ENCODE measurements at places on chromosomes 5 and 9.

DNA sequence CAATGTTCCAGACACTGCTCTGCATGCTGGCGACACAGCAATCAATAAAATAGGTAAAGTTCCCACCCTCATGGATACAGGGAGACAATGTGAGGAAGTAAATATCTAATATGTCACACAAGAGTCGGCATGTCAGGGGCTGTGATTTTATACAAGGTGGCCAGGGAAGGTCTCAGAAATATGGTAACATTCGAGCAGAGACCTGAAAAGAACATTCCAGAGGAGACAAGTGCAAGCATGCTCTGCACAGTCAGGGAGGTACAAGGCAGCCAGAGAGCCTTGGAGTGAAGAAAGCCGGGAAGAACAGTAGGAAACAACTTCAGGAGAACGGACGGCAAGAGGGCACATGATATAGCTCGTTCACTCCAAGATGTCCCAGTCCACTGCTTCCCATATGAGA, 89.2 kb upstream of the ZNF462 start:
- no peak for DNase-seq

DNA sequence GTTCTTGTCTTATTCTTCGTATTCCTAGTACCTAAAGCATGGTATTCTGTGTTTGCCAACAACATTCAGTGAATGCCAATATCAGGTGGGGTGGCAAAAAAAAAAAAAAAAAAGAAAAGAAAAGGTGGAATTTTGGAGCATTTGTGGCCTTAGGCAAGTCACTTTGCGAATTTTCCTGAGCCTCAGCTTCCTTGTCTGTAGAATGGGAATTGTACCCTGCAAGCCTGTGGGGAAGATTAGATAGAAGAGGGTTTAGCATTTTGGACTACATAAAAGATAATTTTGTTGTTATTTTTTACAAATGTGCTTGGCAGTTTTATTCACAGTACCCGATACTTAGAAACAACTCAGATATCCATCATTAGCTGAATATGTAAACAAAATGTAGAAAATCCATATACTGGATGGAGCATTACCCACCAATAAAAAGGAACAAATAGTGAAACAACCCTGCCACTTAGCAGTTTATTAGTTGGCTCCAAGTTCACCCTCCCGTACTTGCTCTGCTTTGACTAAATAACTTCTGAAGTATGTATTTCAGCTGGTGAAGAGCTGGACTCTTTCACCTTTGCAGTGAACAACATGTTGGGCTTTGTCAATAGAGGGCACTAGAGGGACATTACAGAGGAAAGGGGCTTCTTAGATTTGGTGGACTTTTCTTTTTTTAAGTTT, 13.6 kb downstream of the UBE2D2 start:
- no peak for DNase-seq

DNA sequence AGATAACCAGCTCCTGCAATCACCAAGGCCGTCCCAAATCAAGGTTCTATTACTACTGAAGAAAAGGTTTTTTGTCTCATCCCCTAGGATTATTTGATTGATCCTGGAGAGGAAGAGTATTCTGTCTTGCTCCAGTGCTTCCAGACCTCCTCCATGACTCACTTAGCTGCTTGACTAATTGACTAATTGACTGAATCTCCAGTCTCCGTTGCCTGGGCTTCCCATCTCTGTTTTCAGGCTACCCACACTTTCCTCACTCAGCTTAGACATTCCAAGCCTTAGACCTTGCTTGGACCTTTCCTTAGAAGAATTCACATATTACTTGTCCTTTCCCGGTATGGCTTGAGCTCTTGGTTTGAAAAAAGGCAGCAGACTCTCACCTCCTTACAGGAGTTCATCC, 60.6 kb downstream of the FRMD3 start:
- DNase-seq: no peak

- DNase-seq: no peak
Observed at GRCh38 chr5:78638973-78639669, 9.5 kb downstream of the LHFPL2 start.

DNA sequence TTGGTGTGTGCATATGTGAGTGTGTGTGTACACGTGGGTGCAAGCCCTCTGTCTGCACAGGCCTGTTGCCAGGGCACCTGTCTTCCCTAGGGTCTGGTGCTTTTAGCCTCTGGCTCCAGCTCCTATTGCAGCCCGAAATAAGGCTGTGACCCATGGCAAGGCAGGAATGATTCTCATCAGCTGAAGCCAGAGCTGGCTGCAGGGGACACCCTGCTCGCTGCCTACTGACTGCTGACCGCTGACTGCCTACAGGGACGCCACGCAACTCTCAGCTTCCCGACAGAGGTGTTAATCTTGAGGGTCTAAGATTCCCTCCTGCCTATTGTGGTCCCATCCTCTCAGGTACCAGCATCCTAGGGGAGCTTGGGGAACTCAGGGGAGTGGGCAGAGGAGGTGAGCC, at the start of gene MYOZ3:
MYOZ3 (plus strand) TSS at position 166 of the 400 bp plus-strand sequence. CDS start 1,691 bp downstream, outside the sequence.
- DNase-seq: no peak

- DNase-seq: no peak
Observed at GRCh38 chr9:135241381-135242048, 154.0 kb downstream of the OLFM1 start.

DNA sequence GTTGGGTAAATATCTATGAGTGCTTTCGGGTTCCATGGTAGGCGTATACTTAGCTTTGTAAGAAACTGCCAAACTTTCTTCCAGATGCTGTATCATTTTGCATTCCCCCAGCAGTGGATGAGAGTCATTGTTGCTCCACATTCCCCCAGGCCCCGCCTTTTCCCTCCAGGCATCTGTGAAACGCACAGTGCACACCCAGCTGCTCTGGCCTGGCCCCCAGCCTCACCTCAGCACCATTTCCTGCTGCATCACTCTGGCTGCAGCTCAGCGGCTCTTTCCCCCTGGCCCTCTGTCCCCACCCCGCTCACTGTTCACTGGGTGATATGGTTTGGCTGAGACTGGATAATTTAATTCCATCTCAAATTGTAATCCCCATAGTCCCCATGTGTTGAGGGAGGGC, 76.6 kb upstream of the SPTLC1 start:
- DNase-seq: no peak

DNA sequence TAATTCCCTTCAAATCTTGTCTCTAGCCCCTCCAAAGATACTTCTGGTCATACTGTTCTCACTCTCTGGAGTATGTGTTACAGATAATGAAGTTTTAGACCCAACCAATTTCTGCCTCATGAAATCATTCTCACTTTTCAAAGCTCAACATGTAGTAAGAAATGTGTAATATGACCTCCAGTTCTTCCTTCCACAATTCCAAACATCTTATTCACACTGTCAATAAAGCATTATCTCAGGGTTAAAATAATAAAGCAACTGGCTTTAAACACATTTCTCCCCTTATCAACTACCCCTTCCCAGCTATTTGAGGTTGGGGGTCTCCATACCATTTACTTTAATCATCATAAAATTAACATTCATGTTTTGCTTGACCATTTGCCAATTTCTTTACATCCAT, 654.1 kb downstream of the RAB3C start:
- DNase-seq: no peak

DNA sequence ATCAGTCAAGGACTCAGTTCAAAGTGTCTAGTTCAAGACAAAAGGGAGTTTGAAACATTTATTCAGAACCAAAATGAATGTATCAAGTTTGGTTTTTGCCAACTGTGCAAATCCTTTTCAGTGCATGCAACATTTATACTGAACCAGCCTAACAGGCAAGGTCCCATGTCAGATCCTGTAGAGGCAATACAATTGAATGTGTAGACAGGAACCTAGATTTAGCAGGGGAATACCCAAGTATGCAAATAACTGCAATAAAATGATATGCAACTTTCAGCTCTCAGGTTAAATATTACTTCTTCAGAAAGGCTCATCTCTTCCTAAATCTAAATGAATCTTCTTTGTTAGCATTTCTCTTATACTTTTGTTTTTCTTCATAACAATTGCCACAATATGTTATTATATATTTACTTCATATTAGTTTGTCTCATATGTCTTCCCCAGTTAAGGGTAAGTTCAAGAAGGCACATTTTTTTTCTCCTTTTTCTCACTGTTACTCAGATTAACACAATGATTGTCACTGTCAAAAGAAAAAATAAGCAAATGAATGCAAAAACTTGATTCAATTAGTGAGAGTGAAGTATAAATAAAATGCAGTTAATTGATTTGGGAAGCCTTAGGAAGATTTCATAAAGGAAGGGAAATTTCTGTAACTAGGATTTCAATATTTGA, 163.9 kb upstream of the RASA1 start:
- DNase-seq: no peak

- no peak for DNase-seq
Observed at GRCh38 chr5:654071-654778, 38.9 kb downstream of the TPPP start.

DNA sequence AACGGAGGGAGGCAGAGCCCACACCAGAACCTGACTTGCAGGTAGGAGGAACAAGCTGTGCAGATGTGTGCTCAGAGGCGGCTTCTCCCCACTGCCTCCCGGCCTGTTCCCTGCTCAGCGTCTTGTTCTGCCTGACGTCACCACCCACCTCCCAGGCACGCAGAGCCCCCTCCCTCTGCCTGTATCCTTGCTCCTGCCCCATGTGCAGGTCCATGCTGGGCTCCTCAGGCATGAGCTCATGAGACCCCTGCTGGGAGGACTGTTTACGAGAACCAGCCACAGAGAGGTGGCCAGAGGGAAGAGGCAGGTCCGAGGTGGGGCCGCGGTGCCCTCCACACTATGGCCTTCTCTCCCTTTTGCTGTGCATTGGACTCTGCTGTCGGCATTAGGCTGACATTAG, 45.5 kb downstream of the SLC6A3 start:
- DNase-seq: no peak

- DNase-seq: no peak
Observed at GRCh38 chr5:35461530-35461929, 156.1 kb upstream of the SPEF2 start.

- DNase-seq: no peak
Observed at GRCh38 chr9:136697821-136698526, 10.7 kb upstream of the AGPAT2 start.

GRCh38 chr5:169128679-169129078, 172.3 kb downstream of the SLIT3 start:
- no peak for DNase-seq

DNA sequence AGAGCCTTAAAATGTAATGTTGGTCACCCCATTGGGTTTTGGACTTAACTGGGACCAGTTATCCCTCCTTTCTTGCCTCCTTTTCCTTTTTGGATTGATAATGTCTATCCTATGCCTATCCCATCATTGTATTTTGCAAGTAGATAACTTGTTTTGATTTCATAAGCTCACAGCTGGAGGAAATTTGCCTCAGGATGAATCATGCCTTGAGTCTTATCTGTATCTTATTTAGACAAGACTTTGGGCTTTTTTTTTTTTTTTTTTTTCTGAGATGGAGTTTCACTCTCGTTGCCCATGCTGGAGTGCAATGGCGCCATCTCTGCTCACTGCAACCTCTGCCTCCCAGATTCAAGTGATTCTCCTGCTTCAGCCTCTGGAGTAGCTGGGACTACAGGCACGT, 443.3 kb downstream of the DNAH5 start:
- DNase-seq: no peak

- DNase-seq: no peak
Observed at GRCh38 chr5:15515229-15515628, 15.2 kb downstream of the FBXL7 start.

GRCh38 chr5:148897842-148898241, 71.4 kb downstream of the ADRB2 start:
- DNase-seq: no peak

- no peak for DNase-seq
Observed at GRCh38 chr9:26559506-26559905, 333.1 kb downstream of the CAAP1 start.

DNA sequence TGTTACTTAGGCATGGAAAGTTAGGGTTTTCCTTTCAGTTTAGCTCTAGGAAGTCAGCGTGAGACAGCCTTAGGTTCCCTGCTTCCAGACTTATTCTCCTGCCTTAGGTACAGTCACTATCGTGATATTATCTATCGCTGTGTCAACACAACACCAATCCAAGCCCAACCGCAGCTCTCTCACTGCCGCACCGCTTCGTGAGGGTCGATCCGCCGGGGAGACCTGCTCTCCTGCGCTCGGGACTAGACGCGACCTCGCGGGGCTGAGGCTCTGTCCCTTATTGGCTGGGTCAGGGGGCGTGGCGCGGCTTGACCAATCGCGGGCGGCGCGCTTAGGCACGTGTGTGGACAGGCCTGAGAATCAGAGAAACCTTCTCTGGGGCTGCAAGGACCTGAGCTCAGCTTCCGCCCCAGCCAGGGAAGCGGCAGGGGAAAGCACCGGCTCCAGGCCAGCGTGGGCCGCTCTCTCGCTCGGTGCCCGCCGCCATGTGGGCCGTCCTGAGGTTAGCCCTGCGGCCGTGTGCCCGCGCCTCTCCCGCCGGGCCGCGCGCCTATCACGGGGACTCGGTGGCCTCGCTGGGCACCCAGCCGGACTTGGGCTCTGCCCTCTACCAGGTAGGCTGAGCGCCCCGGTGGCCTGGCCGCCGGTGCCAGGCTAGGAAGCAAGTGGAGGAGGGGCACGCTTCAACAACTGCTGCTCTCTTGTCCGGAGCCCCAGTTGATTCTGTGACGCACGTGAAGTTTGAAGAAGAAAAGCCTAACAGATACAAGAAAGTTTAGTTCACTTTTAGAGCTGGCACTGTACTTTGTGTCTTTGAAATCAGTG, at the start of gene MCCC2:
MCCC2 (plus strand) TSS at position 400 of the 825 bp plus-strand sequence; CDS start at position 486, 86 bp downstream.
- peak; percentile 4 for DNase-seq

DNA sequence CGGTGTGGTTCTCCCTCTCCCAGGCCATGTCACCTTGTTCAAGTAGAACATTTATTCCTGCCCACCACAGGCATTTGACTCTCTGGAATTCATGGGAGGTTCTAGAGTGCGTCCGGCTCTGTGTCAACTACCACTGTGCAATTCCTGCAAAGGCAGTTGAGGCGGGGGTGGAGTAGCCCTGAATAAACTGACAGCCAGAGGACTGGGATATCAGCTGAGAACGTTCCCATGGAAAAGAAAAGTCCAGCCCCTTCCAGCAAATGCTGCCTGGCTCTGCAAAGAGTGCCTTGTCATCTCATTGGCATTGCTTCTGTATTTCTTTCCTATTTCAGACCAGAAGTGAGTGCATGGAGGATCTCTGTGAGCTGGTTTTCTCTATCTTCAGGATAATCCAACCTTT, 18.9 kb upstream of the MEGF9 start:
- no peak for DNase-seq

DNA sequence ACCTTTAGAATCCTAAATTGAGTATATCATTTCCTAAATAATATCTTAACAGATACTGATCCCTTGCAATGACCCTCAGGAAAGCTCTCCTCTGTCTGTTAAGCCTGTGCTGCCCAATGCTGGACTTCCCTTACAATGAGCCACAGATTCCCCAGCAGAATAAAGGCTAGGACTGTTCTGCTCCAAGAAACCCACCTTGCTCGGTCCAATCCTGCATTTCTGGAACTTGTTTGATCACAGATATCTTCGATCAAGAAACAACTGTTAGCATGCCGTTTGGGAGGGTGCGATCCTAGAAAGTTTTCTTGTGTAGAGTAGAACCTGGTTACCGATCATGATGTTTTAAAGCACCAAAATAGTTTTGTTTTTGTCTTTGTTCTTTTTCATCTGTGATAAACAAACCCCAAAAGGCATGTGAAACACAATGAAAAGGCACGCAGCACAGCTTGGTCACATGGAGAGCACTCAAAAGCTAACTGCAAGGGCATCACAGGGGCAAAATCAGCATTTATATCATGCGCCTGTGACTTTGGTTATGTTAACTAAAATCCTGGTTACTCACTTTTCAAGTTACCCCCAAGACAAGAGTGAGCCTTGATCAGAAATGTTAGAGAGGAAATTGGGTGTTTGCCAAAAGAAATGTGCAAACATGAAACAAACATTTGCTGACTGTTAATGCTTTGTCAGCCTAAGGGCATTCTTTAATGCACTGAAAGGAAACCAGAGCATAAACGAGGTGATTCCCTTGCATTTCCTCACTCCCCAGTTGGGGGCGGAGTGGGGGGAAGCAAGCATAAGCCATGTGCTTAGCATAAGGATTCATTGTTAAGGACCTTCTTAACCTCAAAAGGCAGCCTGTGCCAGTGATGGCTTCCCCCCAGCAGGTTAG, 61.9 kb upstream of the ADAMTS16 start:
- no peak for DNase-seq

Measured in NCI-H1417 treated with DMSO at 0.1 percent for 48 hours (cell line).